ENCODE measurements at places on chromosomes 6 and 20.

GRCh38 chr6:25922301-25922700 is 8.2 kb downstream of the SLC17A2 start:
- no peak for DNase-seq

DNA sequence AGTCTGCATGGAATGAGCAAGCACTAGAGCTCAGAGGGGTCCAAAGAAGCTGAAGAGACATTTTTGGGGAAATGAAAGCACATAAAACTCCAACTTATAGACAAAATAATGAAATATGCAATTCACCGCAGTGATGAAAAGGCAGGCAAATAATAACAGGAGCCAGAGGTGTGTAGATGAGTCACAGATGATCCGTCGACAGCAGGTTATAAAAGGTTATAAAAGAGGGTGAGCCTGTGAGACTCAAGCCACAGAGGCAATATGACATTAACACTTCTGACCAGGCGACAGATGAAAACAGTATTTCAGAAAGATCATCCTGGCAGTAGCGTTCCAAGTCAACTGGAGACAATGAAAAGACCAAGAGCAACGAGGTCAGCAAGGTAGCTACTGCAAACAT is 35.8 kb upstream of the ANKRD60 start:
- no peak for DNase-seq

GRCh38 chr20:14331646-14332045 is 5.8 kb downstream of the FLRT3 start:
- DNase-seq = no peak

GRCh38 chr6:155274106-155274505 is 10.3 kb downstream of the CLDN20 start:
- DNase-seq = no peak

- DNase-seq = no peak
Observed at GRCh38 chr6:33211136-33211535, 2.8 kb downstream of the RING1 start.
